ENCODE measurements at places on chromosomes 3 and 15.
A peak's percentile ranks its signal among the peaks of the same experiment; 100 is the strongest.

DNA sequence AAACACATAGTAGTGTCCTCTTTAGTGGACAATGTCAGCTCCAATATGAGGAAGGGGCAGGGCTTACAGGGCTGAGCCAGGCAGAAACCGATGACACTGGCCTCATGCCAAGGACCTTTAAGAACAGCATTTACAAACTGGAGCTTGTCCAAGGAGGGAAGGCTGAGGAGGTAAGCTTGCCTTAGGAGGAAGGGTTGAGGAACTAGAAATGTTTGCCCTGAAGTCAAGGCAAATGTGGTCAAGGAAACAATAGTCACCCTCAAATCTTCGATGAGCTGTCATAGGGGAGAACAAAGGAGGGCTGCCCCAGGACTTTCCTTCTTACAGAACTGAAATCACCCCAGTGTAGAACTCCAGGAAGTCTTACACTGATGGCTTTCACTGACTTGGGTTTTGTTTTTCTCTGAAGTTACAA lies 136.4 kb downstream of the LIPC start:
- DNase-seq = no peak

- no peak for DNase-seq
Measured at GRCh38 chr15:73345658-73346057, 23.1 kb downstream of the HCN4 start.

DNA sequence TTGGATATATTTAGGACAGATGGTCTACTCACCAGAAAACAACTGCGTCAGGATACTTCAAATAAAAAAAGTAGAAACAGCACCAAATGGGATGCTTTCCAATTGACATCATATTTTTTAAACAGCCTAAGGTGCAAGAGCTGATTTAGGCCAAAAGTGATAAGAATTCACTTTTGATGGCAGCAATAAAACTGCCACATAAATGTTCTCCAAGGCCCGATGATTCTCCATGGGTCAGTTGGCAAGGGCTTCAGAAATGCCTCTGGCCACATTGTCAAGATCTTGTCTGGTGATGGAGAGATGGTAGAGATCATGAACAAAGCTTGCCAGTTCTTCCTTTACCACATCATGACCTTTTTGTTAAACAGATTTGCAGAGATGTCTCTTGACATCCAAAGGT lies 38.9 kb downstream of the LDHAL6B start:
- DNase-seq = no peak

- DNase-seq = no peak
Measured at GRCh38 chr15:25410649-25411048, 28.2 kb downstream of the UBE3A start.

DNA sequence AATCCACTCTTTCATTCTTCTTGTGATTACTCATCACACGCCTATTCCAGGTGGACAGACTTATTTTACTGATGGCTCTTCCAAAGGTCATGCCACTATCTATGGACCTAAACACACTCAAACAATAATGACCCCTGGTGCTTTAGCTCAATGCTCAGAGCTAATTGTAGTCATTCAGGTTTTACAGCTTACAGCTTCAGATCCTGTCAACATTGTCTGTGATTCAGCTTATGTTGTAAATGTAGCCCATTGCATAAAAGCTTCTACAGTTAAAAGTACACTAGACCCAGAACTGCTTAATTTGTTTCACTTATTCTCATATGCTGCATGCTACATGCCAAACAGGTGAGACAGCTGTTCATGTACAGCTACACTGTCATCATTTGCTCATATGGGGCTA lies 49.2 kb downstream of the LSM3 start:
- DNase-seq = no peak

GRCh38 chr3:96101006-96101560 lies 713.3 kb upstream of the EPHA6 start:
- DNase-seq = no peak

- peak; percentile 79 for DNase-seq
Measured at GRCh38 chr3:128800241-128801187, 74.5 kb downstream of the RAB7A start.

DNA sequence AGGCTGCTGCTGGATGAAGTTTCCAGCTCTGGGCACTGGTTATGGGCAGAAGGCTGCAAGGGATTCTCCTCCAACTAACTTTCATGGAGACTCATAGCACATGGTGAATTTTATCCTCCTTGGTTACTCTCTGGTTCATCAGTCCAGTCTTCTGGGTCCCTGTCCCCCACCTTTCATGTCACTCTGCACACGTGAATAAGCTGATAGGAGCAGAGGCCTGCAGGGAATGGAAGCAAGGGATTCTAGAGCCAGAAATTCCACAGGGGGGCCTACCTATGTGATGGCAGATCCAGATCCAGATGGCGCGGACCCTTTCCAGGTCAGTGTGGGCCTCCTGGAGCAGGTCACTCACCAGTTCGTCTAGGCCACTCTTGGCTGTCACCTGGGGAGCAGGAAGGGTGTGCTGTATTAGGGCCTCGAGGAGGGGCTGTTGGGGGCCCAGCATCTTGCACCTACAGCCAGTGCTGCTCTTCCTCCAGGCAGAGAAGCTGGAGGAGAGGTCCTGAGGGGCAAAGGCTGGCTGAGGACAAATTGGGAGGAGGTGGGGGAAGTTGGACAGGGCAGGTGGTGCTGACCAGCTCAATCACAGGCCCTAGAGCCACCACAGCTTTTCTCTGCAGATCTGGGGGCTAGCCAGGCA lies 30.2 kb downstream of the KY start:
- DNase-seq = no peak

- no peak for DNase-seq
Measured at GRCh38 chr15:43508991-43509659, 8.3 kb upstream of the MAP1A start.

DNA sequence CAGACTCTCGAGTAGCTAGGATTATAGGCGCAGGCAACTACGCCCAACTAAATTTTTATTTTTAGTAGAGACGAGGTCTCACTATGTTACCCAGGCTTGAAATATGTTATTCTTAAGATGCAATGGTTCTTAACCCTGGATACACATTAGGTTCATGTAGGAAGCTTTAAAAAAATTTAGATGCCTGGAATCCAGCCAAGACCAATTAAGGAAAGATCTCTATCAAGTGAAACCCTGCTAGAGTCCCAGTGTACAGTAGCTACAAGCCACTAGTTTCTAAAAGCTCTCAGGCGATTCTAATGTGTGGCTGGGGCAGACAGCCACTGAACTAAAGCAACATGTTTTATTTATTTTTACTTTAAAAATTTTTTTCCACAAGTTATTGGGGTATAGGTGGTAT lies 33.2 kb downstream of the TRIM69 start:
- no peak for DNase-seq

DNA sequence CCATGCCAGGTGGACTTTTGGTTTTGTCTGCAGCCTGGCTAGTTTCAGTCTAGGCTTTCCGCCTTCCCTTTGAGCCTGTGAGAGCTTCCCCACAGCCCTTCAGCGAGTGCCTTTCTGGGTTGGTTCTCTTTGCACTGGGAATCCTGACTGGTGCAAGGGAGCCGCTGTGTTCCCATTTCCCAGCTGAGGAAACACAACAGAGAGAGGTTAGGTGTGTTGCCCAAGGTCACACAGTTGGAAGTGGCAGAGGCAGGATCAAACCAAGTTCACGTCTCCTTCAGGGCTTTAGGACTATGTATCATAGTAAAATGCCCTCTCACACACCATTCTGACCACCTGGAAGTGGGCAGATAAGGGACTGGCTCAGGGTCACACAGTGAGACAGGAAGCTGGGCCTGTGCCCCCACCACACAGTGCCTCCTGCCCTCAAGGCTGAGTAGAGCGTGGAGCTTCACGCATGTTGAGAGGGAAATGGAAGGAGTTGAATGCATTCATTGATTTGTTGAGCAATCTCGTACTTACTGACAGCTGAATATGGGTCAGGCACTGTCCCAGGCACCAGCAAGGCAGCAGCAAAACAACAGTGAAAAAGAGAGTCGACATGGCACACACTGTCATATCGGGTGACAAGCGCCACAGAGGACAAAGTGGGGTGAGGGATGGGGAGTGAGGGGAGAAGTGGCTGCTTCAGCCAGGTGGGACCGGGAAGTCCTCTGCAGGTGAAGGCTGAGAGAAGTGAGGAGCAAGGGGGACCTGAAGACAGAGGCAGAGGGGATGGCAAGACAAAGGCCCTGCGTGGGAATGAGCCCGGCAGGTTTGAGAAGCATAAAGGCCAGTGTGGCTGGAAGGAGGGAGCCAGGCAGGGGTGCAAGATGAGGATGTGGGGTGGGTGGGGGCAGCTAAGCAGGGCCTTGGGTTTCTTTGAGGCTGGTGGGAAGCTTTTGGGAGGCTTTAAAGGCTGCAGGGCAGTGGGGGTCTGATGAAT lies 12.3 kb upstream of the ANPEP start:
- DNase-seq = no peak
